Naive thymus-derived CD8-positive, alpha-beta T cell (primary cell): ENCODE measurements at places on chromosomes 3 and 15. TPM values are rescaled to one million over a fixed set of nuclear protein-coding genes. Genes with fewer than 3 reads are reported as not detected.
A peak's percentile ranks its signal among the peaks of the same experiment; 100 is the strongest.

- H3K36me3 ChIP-seq = peaks cover 21% of the 10 kb centered on the region
- H3K27ac ChIP-seq = no peak overlapping the region
- no peak for DNase-seq
- H3K4me1 ChIP-seq = no peaks in the 10 kb centered on the region
Measured at GRCh38 chr3:31057891-31058290, 163.4 kb upstream of the GADL1 start.

- DNase-seq = no peak
- no peak overlapping the region for H3K27ac ChIP-seq
- H3K4me1 ChIP-seq = no peaks in the 10 kb centered on the region
Measured at GRCh38 chr3:62569609-62570008, 196.3 kb upstream of the FEZF2 start.

DNA sequence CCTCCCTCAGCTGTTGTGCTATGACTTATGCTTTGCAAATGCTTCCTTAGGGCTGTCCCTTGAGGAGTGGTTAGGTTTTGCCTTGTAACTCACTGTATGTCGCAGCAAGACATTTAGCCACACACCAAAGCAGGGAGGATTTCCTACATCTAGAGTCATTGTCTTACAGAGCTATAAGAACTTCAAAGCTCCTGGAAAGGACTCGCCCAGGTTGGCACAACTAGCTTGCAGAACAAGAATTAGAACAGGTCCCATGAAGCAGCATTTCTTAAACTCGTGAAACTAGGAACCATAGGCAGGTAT, 19.4 kb upstream of the ACAP2 start:
- H3K27ac ChIP-seq = no peak overlapping the region
- peaks cover 12% of the 10 kb centered on the region for H3K4me1 ChIP-seq
- no peak overlapping the region for H3K4me3 ChIP-seq
- DNase-seq = no peak
- H3K27me3 ChIP-seq = no peaks in the 10 kb centered on the region

DNA sequence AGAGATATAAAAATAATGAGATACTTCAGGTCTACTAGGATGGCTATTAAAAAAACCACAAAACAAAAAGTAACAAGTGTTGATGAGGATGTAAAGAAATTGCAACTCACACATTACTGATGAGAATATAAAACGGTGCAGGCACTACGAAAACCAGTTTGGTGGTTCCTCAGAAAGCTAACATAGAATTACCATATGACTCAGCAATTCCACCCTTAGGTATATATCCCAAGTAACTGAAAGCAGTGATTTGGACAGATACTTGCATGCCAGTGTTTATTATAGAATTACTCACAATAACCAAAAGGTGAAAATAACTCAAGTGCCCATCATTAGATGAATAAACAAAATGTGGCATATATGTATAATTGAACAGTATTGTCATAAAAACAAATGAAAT, 87.5 kb upstream of the MELTF start:
- H3K27ac ChIP-seq = no peak overlapping the region
- H3K27me3 ChIP-seq = no peaks in the 10 kb centered on the region
- H3K4me1 ChIP-seq = no peaks in the 10 kb centered on the region
- H3K36me3 ChIP-seq = peaks cover 4% of the 10 kb centered on the region

Gene ROBO1
- 12.5 TPM for total RNA-seq

DNA sequence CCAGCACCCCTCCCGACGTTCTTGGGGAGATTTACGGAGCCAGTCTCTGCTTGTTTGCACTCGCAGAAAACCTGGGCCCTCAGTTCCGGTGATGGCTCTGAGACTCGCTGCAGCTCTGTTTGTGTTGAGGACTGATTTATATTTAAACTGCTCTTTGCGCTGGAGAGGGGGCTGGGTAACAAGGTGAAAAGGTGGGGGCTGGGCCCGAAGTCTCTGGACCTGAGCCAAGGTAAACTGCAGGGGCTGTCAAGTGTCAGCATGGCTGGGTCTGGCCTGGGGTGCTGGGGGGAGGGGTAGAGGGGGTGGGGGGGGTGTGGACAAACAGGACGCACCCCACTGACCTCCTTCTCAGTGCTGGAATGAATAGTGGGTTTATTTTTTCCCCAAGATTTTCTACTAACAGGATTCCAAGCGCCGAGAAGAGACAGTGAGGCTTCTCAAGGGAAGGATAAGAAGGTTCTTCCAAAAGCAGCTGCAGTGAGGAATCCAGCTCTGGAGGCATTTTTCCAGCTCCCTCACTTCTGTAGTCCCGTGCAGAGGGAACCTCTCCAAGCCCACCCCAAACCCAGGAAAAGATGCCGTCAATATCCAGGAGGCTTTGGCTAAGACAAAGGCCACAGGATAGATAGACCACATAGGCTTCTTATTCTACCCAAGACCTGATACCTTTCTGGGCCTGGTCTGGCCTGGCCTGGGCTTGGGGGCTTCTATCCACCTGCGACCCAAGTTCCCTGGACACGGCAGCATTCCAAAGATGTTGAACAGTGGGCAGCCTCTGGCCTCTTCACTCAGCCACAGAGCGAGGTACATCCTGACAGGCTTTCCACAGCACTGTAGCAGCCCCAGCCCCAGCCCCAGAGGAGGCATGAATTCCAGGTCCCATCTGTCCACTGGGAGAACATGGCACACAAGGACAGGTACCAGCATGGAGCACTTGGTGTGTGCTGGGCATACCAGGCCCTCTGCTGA, 938 bp upstream of the SLCO2A1 start:
- H3K36me3 ChIP-seq = no peaks in the 10 kb centered on the region
- H3K27ac ChIP-seq = no peak overlapping the region
- no peak for DNase-seq
- H3K4me3 ChIP-seq = peak overlapping the region; percentile 58
- H3K27me3 ChIP-seq = peaks cover 30% of the 10 kb centered on the region

DNA sequence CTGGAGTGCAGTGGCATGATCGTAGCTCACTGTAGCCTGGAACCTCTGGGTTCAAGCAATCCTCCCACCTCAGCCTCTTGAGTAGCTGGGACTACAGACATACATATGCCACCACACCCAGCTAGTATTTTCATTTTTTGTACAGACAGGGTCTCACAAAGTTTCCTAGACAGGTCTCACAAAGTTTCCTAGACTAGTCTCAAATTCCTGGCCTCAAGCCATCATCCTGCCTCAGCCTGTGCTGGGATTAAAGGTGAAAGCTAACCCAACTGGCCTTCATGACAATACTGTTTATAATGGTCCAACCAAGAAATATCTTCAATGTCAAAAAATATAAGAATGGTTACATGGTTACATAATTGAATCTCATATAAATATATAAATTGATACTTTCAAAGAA, 24.0 kb downstream of the GPR176 start:
- H3K4me3 ChIP-seq = no peak overlapping the region
- DNase-seq = no peak
- H3K4me1 ChIP-seq = no peaks in the 10 kb centered on the region
- H3K27ac ChIP-seq = no peak overlapping the region
- H3K27me3 ChIP-seq = peaks cover 5% of the 10 kb centered on the region

DNA sequence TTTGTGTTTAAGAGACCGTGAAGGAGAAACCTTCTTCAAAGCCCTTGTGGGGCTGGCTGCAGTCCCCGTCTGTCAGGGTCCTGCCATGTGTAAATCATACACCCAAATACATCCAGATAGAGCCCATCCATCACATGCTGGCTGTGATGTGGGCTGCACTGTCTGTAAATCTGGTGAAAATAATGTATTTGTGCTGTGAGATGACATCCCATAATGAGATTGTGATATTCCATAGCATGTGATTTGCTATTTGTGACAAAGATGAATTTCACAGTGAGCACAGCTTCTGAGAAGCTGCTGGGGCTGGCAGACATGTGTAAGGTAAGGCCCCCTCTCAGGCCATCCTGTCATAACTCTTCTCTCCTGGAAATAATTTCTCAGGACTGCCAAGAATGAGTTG, 114.3 kb upstream of the MB21D2 start:
- H3K36me3 ChIP-seq = no peaks in the 10 kb centered on the region
- H3K27ac ChIP-seq = no peak overlapping the region
- DNase-seq = no peak
- no peaks in the 10 kb centered on the region for H3K27me3 ChIP-seq
- H3K4me3 ChIP-seq = no peak overlapping the region

- no peak for DNase-seq
- peaks cover 2% of the 10 kb centered on the region for H3K36me3 ChIP-seq
- no peaks in the 10 kb centered on the region for H3K27me3 ChIP-seq
- H3K27ac ChIP-seq = no peak overlapping the region
- H3K4me3 ChIP-seq = no peak overlapping the region
- no peaks in the 10 kb centered on the region for H3K4me1 ChIP-seq
Measured at GRCh38 chr3:78993375-78993774, 774.4 kb downstream of the ROBO1 start.

DNA sequence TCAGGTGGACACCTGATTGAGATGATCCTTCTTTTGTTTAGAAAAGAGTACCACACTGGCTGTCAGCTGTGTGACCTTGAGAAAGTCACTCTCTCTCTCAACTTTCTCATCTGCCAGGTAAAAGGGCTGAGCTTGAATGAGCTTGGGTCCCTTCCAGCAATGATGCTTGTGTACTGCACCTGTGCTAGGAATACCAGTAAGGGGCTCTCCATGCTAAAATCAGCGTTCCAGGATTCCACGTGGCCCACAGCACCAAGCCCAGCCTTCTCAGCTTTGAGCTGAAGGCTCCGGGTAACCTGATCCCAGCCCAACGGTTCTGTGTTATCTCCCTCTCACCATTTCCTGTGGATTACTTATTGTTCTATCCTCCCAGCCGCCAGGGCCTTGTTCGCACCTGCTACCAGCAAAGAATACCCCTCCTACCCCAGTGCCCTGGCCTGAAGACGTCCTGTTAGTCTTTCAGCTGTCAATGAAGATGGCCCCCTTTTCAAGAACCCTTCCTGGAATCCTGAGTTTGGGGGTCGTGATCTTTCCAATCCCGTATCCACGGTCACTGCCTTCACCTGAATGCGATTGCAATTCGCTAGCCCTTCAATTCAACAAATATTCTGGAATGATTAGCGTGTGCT, 54.2 kb upstream of the CGNL1 start:
- no peak overlapping the region for H3K4me3 ChIP-seq
- no peaks in the 10 kb centered on the region for H3K36me3 ChIP-seq
- peaks cover 15% of the 10 kb centered on the region for H3K4me1 ChIP-seq
- H3K27ac ChIP-seq = no peak overlapping the region
- no peak for DNase-seq
- peaks cover 1% of the 10 kb centered on the region for H3K27me3 ChIP-seq

DNA sequence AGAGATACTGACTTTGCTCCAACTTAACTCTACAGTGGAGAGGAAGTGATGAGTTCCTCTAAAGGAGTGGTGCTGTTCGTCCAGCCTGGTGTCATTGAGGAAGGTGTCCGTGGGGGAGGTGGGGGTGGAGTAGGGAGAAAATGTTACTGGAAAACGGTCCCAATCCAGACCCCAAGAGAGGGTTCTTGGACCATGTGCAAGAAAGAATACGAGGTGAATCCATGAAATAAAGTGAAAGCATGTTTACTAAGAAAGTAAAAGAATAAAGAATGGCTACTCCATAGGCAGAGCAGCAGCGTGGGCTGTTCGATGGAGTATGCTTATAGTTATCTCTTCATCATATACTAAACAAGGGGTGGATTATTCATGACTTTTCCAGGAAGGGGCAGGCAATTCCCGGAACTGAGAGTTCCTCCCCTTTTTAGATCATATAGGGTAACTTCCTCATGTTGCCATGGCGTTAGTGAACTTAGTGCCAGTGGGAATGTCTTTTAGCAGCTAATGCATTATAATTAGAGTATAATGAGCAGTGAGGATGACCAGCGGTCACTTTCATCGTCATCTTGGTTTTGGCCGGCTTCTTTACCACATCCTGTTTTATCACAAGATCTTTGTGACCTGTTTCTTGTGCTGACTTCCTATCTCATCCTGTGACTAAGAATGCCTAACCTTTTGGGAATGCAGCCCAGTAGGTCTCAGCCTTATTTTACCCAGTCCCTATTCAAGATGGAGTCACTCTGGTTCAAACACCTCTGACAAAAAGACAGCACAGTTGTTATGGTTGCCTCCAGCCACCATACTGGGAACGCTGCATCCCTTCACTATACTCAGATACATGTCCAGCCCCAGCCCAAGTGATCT, 38.6 kb downstream of the CLEC3B start:
- no peak overlapping the region for H3K27ac ChIP-seq
- peak overlapping the region; percentile 13 for H3K4me3 ChIP-seq
- peaks cover 17% of the 10 kb centered on the region for H3K27me3 ChIP-seq
- DNase-seq = no peak

- no peak for DNase-seq
- no peak overlapping the region for H3K4me3 ChIP-seq
- H3K27me3 ChIP-seq = no peaks in the 10 kb centered on the region
- no peaks in the 10 kb centered on the region for H3K4me1 ChIP-seq
- no peaks in the 10 kb centered on the region for H3K36me3 ChIP-seq
Measured at GRCh38 chr15:33112541-33113105, 81.9 kb downstream of the FMN1 start.

- H3K27ac ChIP-seq = no peak overlapping the region
- no peak for DNase-seq
- no peaks in the 10 kb centered on the region for H3K27me3 ChIP-seq
- no peaks in the 10 kb centered on the region for H3K36me3 ChIP-seq
Measured at GRCh38 chr3:64805248-64805647, 117.4 kb upstream of the ADAMTS9 start.

DNA sequence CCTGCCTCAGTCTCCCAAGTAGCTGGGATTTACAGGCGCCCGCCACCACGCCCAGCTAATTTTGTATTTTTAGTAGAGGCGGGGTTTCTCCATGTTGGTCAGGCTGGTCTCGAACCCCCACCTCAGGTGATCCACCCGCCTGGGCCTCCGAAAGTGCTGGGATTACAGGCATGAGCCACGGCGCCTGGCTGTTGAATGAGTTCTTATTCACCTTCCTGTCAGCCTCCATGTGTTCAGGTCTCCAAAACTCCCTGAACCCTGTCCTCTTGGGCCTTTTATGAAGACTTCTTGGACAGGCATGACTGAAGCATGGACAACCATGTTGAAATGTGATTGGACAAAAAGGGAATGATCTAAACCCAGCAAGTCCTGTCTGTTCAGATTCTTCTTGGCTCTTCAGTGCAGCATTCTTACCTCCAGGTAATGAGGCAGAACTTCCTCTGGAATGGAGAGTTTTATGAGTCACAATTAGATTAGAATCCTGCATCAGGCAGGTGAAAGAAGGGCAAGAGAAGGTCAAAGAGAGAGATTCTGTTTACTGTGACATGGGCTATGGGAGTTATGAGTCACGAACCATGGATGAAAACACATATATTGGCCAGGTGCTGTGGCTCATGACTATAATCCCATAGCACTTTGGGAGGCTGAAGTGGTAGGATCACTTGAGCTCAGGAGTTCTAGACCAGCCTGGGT, 23.1 kb upstream of the EIF4A2 start:
- no peaks in the 10 kb centered on the region for H3K4me1 ChIP-seq
- peaks cover 4% of the 10 kb centered on the region for H3K36me3 ChIP-seq
- no peaks in the 10 kb centered on the region for H3K27me3 ChIP-seq
- no peak overlapping the region for H3K4me3 ChIP-seq
- no peak for DNase-seq

GRCh38 chr15:78103406-78104118, 11.2 kb downstream of the SH2D7 start:
- no peaks in the 10 kb centered on the region for H3K27me3 ChIP-seq
- DNase-seq = peak; percentile 76
- H3K4me1 ChIP-seq = peaks cover 50% of the 10 kb centered on the region
- no peaks in the 10 kb centered on the region for H3K36me3 ChIP-seq
- peak overlapping the region; percentile 87 for H3K27ac ChIP-seq
- H3K4me3 ChIP-seq = peak overlapping the region; percentile 31
